ENCODE measurements at places on chromosomes 16 and 17.

DNA sequence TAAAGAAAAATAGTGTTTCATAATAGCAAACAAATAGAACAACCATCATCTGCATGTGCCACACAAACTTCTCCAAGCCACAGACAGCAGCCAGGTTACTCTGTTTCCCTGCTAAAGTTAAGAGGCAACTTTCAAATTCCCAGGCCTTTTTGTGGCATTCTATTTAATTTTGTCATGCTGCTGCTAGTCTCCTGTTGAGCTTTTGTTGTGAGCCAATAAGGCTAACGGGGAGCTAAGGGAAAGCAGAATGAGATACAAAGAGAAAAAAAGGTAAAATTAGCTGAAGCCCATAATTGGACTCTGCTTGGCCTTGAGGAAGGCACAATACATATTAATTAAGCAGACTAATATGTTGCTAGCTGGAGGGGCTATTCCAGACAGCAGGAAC lies 74.7 kb upstream of the GNAO1 start:
- no peak for DNase-seq

DNA sequence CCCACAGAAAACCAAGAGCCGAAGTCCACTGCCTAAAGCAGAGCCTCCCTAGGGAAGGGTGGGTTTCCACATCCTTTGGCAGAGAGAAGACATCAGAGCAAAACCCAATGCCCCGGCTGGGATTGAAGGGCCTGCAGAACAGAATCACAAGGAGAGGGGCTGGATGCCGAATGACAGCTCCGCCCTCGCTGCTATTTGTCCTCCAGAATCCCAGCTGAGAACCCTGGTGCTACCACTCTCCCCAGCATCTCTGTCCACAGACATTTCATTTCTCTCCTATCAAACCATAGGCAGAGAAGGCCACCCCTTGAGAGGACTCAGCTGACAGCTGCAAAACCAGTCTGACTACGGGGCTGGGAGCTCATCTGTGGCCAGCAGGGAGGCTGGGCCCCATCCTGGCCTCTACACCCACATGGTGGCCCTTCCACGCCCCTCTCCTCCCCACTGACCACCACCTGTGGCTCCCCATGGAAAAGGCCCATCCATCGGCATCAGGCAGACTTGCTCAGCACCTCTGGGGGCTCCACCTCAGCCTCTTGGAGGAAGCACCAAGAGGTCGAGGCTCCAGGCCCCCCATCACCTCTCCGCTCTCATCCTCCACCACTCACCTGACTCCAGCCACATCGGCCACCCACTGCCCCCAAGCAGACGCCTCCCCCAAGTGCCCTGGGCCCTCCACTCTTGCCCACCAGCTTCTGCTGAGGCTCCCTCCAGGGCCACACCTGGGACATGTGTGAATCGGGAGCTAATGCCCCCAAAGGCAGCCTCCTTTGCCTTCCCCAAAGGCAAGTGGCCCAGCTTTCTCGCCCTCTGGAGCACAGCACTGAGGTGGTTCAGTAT lies 288.5 kb downstream of the C16orf95 start:
- DNase-seq, result no peak

DNA sequence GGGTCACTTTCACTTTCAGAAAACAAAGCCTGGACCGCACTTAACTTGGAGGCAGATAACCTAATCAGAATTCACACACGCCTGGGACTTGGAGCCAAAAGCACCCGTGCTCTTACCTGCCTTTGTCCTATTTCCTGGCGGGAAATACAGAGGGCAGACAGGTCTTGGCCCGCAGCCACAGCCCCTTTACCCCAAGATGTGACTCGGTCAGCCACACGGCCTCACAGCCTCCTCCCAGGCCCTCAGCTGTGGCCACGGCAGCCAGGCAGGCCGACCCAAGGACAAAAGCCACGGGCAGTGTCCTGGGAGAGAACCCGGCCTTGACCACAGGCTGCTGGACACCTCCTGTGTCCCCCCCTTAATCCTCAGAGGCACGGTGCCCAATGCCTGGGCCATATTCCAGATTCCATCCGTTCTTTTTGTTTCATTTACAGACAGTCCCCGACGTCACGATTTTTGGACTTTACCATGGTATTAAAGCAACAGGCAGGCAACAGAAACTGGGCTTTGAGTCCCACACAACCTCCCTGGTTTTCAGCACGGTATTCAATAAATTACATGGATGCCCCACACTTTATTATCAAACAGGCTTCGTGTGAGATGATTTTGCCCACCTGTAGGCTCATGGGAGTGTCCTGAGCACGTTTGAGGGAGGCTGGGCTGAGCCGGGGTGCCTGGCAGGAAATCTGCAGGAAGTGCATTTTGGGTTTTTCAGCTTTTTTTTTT lies 30.1 kb upstream of the GAA start:
- DNase-seq, result peak; percentile 78

DNA sequence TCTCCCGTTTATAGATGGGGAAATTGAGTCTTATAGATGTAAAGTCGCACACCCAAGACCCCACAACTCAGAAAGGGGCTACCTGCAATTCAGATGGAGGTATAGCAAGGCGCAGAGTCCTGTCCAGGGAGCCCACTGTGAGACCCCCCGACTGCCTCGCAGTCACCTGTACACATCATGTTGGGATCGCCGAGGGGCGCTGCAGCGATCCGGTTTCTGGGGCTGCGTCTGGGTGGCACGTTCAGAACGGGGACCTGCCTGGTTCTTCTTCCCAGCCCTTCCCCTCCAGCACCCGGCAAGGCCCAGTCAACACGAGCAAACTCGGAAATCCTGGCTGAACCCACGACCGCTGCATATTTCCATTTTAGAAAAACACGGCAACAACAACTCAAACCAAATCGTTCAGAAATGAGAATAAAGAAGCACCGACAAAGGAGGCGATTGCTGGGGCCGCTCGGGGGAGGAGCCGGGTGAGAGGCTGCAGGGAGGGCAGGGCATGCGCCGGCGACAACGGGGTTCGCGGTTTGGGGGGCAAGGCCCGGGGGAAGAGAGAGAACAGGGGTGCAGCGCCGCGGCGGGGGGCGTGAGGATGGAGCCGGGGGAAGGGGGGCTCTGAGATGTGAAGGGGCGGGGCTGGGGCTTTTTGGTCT lies 643 bp downstream of the HSDL1 start:
- DNase-seq, result no peak

GRCh38 chr17:83083368-83084201 lies 4.2 kb downstream of the METRNL start:
- DNase-seq, result peak; percentile 97

- DNase-seq, result no peak
Measured at GRCh38 chr17:49741692-49742076, 22.2 kb downstream of the FAM117A start.

DNA sequence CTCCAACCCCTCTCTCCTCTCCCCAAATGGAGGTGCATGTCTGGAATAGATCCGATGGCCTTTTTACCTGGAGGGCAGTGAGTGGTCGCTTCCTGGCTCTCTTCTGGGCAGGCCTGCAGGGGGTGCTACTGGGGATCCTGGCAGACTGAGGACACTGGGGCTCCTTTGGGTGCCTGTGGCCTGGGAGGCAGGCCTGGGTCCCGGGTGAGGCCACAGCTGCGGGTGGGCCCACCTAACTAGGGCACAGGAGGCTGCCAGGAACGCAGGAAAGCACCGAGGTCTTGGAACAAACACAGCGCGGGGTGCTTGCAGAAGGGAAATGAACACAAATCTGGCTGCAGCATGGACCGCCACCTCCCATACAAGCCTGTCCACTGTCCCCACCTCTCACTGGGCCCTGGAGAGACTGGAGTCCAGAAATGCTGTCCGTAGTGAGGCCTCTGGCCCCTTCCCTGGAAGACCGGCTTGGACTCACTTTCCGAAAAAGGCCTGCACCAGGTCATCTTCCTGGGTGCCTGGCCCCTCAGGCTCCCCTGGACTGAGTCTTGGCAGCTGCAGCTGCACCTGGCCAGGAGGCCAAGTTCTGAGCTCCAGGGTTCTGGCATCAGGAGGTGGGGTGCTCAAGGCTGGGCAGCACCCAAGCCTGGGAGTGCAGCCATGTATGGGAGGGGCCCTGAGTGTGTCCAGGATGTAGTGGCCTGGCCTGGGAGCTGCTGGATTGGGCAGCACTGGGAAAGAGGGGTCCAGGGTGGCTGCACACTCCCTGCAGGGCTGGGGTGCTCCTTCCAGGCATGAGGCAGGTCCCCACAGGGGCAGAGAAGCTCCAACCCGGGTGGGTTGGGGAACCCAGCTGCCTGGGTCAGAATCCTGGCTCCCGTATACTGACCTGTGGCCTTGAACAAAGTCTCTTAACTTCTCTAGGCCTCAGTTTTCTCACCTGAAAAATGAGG lies 195.1 kb downstream of the IRF8 start:
- no peak for DNase-seq

DNA sequence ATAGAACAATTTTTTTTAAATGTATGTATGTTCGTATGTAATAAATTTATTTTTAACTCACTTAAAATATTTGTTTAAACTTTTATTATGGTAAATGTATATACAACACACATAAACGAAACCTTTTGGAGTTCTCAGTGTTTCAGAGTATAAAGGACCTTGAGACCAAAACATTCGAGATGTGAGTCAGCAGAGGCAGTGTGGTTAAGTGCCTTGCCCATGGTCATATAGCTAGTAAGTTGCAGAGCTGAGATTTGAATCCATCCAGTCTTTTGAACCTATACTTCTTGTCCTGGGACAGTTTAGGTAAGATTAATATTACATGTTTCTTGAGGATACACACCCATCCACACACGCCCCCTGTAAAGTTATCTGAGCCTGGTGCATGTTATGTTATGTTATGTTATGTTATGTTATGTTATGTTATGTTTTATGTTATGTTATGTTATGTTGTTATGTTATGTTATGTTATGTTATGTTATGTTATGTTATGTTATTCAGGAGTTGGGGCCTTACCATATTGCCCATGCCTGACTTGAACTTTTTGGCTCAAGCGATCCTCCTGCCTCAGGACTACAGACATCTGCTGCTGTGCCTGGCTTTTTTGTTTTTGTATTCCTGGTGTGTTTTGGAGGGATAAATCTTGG lies 41.8 kb downstream of the TNRC6A start:
- DNase-seq, result no peak

GRCh38 chr17:34740565-34741520 lies 161.5 kb downstream of the TMEM132E start:
- DNase-seq, result no peak

GRCh38 chr17:39736319-39737165 lies 1.2 kb upstream of the GRB7 start:
- no peak for DNase-seq

- DNase-seq, result no peak
Measured at GRCh38 chr16:1070084-1070863, 2.3 kb upstream of the SSTR5 start.

GRCh38 chr17:17808706-17809432 lies 27.9 kb downstream of the SREBF1 start:
- peak; percentile 86 for DNase-seq

- no peak for DNase-seq
Measured at GRCh38 chr17:13073018-13073417, 55.2 kb upstream of the ELAC2 start.

GRCh38 chr17:28864991-28865849 lies 10.4 kb downstream of the ERAL1 start:
- DNase-seq, result no peak

DNA sequence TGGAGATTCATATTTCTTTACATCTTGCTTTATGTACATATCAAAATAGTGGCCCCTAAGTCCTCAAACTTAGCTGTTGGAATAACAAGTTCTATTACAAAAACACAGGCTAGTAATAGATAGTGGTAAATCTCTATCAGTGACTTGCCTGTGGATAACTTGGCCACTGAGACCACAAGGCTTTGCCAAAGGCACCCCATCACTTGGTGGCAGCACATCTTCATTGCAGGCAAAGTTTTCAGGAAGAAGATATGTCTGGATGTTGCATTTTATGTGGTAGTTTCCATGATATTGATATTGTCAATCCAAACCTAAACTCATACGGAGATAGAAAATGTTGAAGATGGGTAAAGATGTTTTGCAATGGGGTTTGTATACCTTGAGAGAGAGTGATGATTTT lies 58.5 kb downstream of the KNOP1 start:
- DNase-seq, result no peak

GRCh38 chr17:1398931-1399678 lies 917 bp downstream of the YWHAE start:
- peak; percentile 42 for DNase-seq

DNA sequence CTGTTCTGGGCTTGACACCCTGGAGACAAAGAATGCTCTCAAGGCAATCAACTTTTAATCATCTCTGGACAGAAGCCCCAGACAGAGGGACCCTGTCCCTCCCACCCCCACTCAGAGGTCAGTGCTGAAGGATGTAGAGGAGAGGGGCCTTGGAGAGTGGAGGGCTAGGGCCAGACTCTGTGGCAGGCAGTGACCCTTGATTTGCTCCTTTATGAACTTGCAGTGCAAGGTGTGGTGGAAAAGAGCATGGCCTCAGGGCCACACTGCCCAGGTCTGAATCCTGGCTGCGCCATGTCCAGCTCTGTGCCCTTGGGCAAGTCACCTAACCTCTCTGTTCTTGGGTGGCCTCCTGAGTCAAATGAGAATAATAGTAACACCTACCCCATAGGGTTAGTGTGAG lies 134.3 kb downstream of the TMEM132E start:
- DNase-seq, result no peak

- no peak for DNase-seq
Measured at GRCh38 chr16:73017321-73017720, 30.6 kb downstream of the ZFHX3 start.

DNA sequence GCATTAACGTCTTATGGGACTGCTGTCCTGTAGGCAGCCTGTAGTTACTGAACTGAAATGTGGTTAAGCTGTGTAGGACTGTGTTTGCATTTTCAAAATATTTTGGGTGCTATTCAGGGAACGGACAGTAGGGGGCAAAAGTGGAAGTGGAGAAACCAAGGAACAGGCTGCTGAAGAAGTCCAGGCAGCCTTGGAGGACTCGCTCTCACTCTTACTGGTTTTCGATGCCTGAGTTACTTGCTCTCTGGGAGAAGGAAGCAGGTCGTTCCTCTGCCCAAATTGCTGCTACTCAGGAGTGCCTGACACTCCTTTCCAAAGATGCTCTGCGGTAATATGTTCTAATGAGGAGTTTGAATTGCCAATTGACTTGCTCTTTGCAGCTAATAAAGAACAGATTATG lies 64.5 kb upstream of the RBFOX1 start:
- DNase-seq, result no peak

DNA sequence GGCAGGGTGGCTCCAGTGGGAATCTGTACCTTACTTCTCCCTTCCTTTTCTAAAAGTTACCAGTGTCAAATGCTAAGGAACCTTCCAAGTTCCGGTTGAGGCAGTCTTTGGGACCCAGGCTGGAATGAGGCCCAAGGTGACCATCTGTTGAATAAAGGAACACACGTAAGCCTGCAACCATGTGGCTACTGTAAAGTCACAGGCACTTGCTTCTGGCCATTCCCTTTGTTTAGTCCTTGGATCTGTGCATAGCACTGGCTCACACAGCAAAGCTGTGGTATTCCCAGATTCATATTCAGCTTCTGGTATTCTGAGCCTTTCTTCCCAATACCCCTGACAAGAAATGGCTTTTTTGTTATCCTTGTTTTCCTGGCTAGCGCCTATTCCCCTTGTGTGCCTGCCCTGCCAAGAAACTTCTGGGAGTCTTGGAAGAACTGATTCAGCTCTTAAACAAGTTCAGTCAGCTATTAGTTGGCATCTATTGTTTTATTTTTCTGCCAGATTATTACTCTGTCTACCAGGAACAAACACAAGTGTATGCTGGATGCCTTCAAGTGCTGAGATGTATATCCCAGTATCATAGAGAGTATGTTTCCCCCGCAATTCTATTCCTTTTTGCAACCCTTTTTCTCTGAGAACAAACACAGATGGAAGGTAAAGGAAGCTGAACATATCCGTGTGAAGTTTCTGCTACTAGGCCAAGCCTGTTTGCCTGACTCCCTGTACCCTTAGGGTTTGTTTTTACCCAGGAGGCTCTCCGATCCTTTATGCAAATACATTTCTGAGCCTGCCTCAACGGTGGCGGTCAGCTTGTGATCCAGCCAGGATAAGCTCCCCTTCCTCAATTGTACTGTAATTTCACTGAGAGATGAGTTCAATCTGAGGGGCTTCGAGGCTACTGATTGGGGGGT lies 13.2 kb downstream of the TMEM238L start:
- DNase-seq, result no peak

All from fibroblast of gingiva (primary cell).